Daoy (cell line): ENCODE measurements at places on chromosomes 7 and 10. TPM values are rescaled to one million over a fixed set of nuclear protein-coding genes. Genes with fewer than 3 reads are reported as not detected.

- DNase-seq: no peak
Measured at GRCh38 chr7:123958186-123958703, 33.2 kb downstream of the SPAM1 start.

GRCh38 chr7:29270594-29271318 lies 76.2 kb downstream of the CHN2 start:
- DNase-seq: peak; percentile 73

Gene GTF2IRD1
- 10.0 and 19.8 TPM in 2 replicates for total RNA-seq

DNA sequence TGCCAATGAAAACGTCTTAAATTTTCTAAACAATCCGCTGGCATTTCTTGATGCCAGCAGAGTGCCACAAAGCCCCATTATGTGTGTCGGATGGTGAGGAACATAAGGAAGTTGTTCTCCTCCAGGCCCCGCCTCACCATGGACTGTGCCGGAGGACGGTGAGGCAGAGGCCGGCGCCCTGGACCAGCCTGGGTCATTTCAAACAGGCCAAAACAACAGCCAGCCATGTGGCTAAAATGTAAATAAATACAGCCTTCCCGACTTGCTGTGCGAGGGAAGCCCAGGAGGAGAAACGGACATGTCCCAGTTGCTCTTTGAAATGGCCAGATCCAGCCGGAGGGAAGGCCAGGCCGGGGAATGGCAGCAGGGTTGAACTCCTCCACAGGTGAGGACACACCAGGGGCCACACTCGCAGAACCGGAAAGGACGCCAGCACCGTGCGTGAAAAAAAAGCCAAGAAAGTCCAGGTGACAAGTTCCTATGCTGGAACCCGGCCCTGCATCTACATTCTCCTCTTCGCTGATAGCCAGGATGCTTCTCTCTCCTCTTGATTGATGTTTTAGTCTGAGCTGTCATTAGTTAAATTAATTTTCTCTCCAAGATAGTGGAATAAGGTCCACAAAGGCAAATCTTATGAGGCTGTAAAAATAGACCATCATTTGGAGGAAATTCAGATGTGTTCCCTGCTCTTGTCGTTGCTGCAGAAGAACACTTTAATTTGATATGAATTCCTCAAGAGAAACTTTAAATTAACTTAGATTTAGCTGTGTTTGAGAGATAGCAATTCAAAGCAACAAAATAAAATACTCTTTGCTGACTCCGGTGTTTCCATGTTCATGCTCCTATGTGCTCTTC lies 64.6 kb downstream of the EBF3 start:
- DNase-seq: no peak

DNA sequence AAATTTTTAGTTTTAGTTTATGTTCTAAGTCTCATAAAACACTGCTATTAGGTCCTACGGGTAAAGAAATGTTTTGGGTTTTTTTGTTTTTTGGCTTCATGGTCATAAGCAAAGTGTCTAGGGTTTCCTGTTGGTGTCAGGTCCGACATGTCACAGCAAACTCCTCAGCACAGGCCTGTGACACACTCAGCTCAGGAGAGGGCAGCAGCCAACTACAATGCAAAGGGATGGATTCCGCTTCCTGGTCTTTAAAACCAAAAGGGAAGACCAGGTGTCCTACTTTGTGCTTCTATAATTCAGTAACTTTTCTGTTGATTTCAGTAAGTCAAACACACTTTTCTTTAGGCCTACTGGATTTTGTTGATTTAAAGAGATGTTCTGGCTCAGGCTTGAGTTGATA lies 83.8 kb upstream of the MACROH2A2 start:
- DNase-seq: peak; percentile 17

Gene KIAA1217
- 3.6 and 4.3 TPM in 2 replicates for total RNA-seq
